ENCODE measurements at places on chromosomes 1 and 21.

DNA sequence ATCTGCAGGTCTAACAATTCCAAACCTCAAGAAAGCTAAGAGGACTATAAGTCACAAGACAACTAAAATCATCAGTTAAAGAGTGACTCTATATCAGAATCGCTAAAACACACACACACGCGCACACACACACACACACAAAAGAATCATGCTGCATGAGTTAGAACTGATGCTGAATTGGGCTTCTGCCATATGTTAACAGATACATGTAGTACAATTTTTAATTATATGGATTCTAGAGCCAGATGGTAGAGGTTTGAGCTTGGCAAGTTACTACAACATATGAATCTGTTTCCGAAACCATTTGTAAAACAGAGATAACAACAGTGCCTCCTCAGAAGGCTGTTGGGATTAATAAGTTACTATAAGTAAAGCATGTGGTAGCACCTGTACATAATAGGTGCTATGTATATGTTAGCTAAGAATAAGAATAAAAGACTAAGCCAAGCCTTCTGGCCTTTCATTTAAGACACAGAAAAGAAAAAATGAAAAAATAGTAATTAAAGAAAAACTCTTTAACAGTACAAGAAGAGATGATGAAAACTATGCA lies 17.9 kb downstream of the EPRS1 start:
- no peak for DNase-seq

DNA sequence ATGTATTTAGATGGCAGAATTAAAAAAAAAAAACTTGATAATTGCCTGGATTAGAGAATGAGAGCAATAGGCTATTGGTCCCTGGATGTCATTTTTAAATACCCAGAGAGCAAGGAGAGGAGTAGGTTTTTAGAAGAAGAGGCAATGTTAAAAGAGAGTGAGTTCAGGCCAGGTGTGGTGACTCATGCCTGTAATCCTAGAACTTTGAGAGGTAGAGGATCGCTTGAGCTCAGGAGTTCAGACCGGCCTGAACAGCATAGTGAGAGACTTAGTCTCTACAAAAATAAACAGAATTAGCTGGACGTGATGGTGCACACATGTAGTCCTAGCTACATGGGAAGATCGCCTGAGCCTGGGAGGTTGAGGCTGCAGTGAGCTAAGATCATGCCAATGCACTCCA lies 15.9 kb upstream of the MUTYH start:
- no peak for DNase-seq

DNA sequence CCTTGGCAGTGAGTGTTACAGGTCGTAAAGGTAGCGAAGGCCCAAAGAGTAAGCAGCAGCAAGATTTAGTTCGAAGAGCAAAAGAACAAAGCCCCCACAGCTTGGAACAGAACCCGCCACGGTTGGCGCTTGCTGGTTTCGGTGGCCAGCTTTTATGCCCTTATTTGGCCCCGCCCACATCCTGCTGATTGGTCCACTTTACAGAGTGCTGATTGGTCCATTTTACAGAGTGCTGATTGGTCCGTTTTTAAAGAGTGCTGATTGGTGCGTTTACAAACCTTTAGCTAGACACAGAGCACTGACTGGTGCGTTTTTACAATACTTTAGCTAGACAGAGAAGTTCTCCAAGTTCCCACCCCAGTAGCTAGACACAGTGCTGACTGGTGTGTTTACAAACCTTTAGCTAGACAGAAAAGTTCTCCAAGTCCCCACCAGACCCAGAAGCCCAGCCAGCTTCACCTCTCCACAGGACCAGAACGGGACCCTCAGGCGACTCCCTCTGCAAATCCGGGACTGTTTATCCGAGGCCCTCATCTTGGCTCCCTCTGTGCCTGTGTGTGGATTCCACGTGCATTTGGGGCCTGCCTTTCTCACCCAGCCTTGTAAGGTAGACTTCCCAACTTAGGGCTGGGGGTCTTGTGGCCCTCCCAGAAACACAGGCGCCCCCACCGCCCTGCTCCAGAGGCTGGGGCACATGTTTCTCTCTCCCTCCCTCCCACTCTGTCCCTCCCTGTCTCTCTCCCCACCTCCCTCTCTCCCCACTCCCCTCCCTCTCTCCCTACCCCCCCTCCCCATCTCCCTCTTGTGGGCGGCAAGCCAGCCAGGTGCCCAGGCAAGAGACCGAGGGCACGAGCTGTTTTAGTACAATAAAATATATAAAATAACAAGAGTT lies 12.6 kb downstream of the FTCD start:
- no peak for DNase-seq

- DNase-seq: no peak
Observed at GRCh38 chr1:3492545-3493246, 38.2 kb downstream of the ARHGEF16 start.

GRCh38 chr1:245045087-245045881 lies 109.5 kb upstream of the KIF26B start:
- no peak for DNase-seq

DNA sequence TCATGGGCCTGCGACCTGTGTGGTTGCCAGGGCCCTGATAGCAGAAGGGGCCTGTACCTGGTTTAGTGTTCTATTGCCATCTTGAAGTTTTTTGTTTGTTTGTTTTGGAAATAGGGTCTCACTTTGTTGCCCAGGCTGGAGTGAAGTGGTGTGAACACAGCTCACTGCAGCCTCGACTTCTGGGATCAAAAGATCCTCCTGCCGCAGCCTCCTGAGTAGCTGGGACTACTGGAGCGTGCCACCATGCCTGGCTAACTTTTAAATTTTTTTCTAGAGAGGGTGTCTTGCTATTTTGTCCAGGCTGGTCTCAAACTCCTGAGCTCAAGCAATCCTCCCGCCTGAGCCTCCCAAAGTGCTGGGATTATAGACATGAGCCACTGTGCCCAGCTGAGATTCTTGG lies 72.9 kb downstream of the UBE2T start:
- DNase-seq: no peak

- DNase-seq: no peak
Observed at GRCh38 chr1:161736335-161736969, 13.1 kb upstream of the DUSP12 start.

GRCh38 chr1:200353232-200353631 lies 56.6 kb downstream of the ZNF281 start:
- no peak for DNase-seq

DNA sequence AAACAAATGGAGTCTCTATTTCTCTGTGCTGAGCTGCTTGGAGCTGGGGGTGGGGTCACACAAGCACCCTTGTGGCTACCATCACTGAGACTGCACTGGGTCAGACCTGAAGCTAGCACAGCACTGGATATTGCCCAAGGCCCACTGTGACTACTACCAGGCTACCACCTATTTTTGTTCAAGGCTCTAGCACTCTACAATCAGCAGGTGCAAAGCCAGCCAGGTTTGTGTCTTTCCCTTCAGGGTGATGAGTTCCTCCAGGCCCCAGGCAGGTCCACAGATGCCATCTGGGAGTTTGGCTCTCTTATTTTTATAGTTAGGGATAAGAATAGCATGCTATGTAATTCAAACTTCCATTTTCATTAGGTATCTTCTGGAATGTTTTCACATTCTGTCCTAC lies 23.5 kb downstream of the ADCY10 start:
- no peak for DNase-seq

DNA sequence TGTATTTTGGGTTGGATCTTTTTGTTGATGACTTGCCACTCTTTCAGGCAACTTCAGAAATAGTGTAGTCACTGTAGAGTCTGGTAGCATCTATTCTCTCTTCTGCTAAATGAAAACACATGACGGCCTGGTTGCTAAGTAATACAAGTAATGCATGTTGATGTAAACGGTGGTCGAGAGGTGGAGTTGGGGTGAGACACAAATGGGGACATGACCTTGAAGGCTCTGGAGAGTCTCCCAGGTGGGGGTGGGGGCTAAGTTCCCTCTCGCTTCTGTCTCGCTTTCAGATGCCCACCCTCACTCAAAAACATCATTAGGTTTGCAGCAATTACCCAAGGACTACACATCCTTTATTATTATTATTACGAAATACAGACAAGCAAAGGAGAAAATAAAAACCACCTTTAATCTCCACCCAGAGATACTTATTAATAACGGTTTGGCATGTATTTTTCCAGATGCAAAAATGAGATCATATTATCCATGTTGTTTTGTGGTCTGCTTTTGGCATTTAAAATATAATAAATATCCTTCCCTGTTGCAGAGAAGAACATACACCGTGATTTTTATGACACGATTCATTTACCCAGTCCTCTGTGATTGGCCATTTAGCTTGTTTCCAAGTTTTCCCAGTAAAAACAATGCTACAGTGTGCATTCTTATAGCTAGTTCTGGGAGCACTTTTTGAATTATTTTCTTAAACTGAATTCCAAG lies 138.1 kb downstream of the MIS18A start:
- peak; percentile 90 for DNase-seq

- DNase-seq: no peak
Observed at GRCh38 chr21:30444204-30444603, 4.1 kb downstream of the KRTAP15-1 start.

DNA sequence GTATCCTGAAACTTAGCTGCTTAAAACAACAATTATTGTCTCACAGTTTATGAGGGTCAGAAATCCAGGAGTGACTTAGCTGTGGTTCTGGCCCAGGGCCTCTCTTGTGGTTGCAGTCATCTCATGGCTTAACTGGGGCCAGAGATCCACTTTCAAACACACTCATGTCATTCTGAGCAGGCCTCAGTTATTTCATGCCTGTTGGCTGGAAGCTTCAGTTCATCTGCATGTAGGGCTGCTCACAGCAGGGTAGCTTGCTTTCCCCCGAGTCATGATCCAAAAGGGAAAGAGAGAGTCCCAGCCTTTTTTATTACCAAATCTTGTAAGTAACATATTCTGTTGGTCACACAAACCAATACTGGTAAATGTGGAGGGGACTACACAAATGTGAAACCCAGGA lies 96.6 kb upstream of the B3GALT2 start:
- no peak for DNase-seq

- DNase-seq: no peak
Observed at GRCh38 chr1:224683936-224684335, 67.8 kb downstream of the CNIH3 start.

DNA sequence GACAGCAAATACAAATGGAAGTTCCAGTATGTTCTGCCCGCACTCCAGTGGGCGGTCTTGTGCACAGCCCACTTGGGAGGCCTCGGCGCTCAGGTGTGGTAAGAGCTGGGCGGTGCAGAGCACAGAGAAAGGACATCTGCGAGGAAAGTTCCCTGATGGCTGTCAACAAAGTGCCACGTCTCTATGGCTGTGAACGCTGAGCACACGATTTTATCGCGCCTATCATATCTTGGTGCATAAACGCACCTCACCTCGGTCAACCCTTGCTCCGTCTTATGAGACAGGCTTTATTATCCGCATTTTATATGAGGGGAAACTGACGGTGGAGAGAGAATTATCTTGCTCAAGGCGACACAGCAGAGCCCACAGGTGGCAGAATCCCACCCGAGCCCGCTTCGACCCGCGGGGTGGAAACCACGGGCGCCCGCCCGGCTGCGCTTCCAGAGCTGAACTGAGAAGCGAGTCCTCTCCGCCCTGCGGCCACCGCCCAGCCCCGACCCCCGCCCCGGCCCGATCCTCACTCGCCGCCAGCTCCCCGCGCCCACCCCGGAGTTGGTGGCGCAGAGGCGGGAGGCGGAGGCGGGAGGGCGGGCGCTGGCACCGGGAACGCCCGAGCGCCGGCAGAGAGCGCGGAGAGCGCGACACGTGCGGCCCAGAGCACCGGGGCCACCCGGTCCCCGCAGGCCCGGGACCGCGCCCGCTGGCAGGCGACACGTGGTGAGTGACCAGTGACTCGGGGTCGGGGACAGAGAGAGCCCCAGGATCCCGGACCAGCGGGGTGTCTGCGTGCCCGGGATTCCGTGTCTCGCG lies at the start of gene IL12RB2:
Gene IL12RB2, plus strand, starts transcription at position 623 of the 810 bp plus-strand sequence. CDS start 12,496 bp downstream, outside the sequence.
- no peak for DNase-seq

DNA sequence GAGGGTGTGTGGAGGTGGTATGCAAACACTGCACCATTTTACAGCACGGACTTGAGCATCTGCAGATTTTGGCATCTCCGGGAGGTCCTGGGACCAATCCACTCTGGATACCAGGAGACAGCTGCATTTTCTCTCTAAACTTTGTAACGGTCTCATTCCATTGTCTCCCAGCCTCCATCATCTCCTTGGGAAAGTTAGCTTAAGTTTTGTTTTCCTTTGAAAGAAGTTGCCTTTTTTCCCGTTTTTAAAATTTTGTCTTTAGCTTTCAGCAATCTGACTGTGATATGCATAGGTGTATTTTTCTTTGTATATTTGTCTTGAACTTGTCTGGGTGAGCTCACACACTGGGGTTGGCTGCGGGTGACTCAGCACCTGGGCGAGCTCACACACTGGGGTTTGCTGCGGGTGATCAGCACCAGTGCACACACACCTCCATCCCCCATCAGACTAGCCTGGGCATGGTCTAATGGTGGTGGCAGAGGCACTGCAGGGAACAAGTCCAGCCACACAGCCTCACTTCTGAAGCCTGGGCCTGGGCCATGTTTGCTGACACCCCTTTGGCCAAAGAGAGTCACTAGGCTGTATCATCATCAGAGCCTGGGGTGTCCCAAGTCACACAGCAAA lies 32.1 kb upstream of the COL18A1 start:
- DNase-seq: no peak

DNA sequence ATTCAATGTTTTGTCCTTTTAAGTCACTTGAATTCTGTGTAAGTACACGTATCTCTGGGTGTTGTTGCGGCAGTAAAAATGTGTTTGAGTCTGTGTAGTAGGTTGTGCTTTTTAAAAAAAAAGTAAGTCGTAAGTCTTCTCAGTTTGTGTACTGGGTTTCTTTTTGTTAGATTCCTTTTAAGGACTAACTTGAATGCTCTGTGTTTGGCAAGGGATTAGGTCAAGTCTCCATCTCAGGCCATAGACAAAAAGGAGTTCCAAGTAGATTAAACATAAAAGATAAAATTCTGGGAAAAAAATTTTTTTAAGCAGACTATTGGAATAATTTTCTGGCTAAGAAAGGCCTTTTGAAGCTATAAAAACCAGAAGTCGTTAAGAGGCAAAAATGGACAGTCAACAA lies 113.1 kb downstream of the ATP5PO start:
- DNase-seq: no peak

GRCh38 chr1:19186001-19186400 lies 24.1 kb downstream of the UBR4 start:
- no peak for DNase-seq

DNA sequence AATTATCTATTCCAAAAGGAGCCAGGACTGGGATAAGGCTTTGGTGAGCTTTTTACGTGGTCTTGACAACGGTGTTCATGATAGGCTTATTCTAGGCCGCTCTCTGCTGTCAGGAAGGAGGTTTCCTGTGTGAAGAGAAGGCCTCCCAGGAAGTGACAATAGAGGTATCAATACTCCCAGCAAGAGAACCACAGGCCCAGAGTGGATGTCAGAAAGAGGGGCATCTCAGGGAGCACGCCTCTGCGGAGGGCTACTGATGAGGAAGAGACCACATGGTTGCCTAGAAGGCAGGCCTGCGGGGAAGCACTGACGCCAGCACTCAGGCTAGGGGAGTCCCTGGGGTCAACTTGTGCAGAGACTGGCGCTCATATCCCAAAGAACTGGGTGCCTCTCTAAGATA lies 60.4 kb downstream of the ITPKB start:
- no peak for DNase-seq

DNA sequence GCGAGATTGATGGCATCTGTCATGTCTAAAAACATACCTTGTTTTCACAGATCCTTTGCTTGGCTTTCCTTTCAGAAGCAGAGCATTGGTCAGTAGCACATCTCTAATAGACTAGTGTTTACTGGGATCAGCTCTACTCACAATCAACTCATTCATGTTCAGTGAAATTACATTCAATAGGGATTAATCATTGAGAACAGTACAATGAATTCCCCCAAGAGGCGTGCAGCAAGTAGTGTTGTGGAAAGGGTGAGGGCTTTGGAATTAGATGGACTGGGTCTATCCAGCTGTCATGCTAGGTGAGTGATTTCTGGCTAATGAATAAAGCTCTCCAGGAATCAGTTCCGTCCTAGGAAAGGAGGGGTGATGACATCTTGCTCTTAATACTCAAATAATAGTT lies 155.2 kb upstream of the COA6 start:
- DNase-seq: no peak

- no peak for DNase-seq
Observed at GRCh38 chr1:30682396-30683275, 40.7 kb downstream of the MATN1 start.

Measured in muscle of arm (tissue), 14 donors.